ENCODE measurements at places on chromosomes 2 and 18.

DNA sequence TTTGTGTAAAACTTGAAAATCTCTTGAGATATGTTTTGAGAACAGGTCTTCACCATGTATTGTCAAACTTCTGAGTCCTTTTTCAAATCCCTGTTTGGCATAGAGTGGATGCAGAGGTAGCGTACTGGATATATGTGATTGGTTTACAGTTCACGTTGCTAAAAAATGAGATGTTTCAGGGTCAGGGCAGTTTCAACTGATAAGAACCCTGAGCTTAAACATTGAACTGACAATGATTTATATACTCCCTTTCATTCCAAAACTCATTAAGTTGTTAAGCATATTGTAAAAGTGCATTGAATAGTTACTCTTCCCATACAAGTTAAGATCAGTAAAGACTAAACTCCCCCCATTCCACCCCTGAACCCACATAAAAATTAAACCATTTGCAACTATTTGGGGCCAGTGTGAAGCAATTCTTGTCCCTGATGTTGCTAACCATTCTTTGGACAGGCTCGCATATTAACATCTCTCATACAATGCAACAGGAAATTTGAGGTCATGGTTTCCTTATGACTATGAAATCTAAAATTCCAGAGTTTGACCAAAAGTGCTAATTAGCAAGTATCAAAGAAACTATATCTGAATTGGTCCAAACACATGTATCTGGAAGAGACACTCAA is 470.9 kb upstream of the ACVR2A start:
- no peak for DNase-seq

GRCh38 chr2:152400607-152401214 is 65.7 kb downstream of the FMNL2 start:
- no peak for DNase-seq

DNA sequence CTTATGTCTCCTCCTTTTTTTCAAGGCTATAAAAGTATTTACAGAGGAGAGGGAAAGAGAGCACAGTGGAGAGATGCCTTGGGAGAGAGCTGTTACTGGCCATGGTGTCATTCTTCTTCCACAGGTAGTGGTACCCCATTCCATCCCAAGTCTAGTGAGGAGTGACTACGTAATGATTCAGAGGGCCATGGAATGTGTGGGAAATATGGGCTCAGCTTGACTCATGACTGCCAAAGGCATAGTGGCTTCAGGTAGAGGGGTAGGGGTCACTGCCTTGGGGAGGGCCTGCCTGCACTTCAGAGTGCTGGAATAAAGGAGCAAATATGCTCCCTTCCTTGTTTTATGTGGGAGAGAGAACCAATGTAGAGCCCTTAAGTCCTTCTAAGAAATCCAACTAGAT is 620.6 kb downstream of the IRS1 start:
- DNase-seq = no peak

DNA sequence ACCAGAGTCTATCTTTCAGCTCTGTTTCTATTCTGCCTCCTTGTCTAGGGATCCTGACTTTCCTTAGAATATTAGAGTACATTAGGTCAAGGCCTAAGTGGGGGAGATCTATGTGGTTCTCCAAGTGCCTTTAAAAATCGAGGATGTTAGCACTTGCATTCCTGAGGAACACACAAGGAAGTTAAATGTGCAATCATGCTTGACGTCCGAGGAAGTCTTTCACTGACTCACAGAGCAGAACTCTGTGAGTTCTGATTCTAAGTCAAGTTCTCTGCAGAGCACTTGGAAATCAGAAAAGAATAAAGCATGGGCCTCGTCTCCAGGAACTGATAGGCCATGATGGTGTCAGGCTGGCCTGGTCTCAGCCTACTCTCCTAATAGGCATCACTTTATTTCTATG is 17.2 kb downstream of the FHOD3 start:
- no peak for DNase-seq

DNA sequence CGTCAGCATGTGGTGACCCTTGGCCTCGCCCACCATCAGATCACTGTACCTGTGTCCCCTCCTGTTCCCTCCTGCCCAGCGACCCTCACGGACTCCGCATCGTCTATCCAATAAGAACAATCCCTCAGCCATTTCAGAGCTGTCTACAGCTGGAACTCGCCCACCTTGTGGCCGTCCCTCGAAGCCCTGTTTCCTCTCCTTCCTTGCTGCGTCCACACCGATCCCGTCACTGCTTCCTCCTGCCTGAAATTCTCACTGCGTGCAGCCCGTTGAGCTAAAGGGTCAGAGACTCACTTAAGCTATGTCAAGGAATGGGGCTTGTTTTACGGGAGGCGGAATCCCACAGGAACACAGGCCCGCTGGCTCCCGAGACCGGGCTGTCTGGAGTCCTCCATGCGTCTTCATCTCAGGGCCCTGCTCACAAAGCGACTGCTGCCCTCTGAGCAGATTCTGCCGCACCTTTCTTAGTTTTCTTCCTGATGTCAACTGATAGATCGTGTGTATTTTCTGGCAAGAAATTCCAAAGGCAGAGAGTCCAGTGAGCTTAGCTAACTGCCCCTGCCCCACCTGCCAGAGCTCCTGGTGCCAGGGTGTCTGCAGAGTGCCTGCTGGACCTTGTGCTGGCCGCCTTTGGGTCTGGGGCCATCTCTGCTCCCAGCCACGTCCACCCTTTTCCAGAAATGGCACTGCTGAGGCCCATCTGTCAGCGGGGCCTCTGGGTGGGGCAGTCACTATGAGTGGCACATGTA is 35.3 kb downstream of the KLHL29 start:
- no peak for DNase-seq

GRCh38 chr2:3265981-3266924 is 111.4 kb downstream of the EIPR1 start:
- peak; percentile 26 for DNase-seq

DNA sequence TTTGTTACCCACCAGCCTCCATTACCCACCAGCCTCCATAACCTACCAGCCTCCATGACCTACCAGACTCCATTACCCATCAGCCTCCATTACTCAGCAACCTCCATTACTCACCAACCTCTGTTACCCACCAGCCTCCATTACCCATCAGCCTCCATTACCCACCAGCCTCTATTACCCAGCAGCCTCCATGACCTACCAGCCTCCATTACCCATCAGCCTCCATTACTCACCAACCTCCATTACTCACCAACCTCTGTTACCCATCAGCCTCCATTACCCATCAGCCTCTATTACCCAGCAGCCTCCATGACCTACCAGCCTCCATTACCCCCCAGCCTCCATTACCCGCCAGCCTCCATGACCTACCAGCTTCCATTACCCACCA is 133.3 kb upstream of the HS6ST1 start:
- no peak for DNase-seq

GRCh38 chr2:179543361-179543901 is 278.8 kb upstream of the SESTD1 start:
- no peak for DNase-seq

- DNase-seq = no peak
Measured at GRCh38 chr18:25518716-25519053, 166.7 kb upstream of the ZNF521 start.

DNA sequence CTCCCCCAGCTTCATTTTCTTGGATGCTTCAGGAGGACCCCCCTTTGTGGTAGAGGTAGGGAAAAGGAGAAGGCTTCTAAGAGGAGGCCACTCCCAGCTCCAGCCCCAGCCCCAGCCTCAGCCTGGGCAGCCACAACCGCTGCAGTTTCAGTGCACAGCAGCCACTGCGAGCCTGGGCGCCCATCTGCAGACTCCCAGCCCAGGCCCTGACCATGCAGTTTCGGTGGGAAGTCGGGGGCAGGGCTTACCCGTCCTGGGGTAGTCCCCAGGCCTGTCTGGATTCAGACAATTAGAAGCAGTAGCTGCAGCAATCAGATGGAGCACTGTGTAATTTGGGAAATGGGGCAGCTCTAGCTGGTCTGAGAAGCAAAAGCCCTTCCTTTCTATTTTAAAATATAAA is 28.6 kb downstream of the ITM2C start:
- DNase-seq = no peak

- DNase-seq = no peak
Measured at GRCh38 chr18:50726960-50727589, 92.7 kb downstream of the MRO start.

GRCh38 chr2:238038203-238038602 is 22.6 kb upstream of the SCLY start:
- no peak for DNase-seq

DNA sequence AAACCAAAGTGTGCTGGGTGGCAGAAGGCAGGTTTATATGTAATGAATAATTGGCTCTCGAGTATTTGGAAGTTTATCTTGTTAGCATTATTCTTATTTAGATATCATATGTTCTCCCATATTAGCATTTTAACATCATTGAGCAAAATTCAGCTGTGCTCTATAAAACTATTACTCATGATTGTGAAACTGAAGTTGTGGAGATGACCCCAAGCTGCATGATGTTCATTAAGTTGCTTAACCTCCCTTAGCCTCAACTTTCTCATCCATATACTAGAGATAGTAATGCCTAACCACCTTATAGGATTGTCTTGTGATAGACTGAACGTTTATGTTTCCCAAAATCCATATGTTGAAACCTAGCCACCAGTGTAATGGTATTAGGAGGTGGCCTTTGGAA is 346.3 kb downstream of the SATB2 start:
- no peak for DNase-seq

DNA sequence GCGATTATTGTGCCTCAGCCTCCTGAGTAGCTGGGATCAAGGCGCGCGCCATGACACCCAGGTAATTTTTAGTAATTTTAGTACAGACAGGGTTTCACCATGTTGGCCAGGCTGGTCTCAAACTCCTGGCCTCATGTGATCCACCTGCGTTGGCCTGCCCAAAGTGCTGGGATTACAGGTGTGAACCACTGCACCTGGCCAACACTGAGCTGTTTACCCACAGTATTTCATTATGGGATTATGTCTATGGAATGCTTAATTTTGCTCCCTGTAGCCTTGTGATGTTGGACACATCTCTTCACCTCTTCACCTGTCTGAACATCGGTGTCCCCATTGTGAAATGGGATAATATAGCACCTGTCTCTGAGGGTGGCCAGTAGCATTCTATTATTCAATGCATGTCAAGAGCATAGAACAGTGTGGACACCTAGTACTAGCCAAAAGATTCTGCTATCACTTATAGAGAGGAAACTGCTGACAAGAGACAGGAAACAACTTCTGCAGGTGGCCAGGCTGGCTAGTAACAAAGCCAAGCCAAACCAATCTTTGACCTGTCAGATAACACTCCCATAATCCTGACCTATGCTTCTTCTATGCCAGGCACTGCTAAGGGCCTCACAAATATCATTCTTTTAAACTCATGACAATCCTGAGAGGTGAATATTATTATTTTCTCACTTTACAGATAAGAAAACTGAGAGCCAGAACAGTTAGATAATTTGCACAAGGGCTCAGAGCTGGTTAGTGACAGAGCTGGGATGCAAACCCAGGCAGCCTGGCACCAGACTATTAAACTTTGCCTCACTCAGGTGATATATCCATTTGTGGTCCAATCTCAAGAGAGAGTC is 29.4 kb upstream of the REEP1 start:
- DNase-seq = no peak

- no peak for DNase-seq
Measured at GRCh38 chr2:8442833-8443486, 238.9 kb upstream of the ID2 start.

DNA sequence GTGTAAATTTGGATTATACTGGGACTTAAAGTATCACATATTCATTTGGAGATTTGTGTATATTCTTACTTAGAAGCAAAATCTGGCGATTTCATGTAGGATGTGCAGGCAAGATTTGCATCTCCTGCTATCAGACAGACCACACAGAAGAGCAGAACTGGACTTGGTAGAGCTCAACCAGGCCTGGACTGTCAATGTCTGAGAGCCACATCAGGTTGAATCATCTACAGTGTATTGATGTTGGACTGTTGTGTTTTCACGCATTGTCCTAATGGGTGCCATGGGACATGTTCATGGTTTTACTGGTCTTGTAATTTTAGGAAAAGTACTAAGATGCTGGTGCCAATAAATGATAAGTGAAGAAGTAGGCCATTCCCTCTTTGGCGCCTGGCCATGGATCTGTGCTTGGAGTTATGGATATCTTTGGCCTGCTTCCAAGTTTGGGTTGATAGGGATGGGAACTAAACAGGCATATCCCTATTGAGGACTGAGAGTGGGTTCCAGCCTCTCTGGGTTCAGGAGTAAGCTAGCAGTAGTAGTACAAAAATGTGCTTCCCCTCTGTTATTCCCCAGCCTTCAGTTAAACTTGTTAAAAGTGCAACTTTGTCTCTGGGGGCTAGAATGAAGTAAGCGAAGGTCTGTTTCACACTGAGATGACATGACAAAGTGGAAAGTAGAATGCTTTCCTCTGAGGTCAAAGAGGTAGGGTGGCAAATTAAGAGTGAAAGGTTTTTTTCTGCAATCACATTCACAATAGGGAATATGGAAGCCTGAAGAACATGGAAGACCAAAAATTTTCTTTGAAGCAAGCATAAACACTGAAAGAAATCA is 49.2 kb upstream of the NEMP2 start:
- no peak for DNase-seq

- DNase-seq = no peak
Measured at GRCh38 chr2:233354971-233355574, 779 bp downstream of the DGKD start.

GRCh38 chr2:173571021-173571821 is 216.5 kb downstream of the CDCA7 start:
- no peak for DNase-seq

DNA sequence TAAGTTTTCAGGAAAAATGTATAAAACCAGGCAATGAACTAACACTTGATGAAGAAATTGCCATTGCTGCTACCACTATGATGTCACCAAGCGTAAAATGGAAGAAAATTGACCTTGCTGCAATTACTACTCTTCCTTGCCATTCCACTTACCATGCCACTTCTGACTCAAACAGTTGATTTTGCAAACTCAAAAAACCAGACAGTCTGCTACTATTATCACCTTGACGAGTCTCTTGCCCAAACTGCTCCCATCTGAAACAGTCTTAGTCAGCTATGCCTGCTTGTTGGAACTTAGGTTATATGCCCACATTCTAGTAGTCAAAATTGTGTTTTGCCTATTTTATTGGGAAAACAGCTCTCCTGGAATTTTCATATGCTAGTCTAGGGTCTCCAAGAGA is 71.9 kb upstream of the SLC9A2 start:
- no peak for DNase-seq

DNA sequence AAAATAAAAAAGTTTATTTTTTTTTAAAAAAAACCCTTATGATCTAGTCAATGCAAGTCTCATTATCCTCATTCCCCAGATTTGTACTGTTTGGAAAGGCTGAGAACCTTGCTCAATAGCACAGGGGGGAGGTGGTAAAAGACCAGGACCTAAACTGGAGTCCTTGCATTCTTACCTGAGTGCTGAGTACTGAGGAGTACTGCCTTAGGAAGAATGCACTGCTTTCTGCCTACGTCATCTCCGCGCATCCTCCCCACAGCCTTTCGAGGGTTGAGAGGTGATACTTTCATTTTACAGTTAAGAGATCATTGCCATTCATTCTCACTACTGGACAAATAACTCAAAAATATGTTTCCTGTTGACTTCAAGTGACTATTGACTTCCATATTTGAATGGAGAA is 73.8 kb downstream of the MAP3K20 start:
- DNase-seq = no peak

GRCh38 chr18:51278045-51278649 is 80.7 kb upstream of the MEX3C start:
- DNase-seq = peak; percentile 33

Measured in neural crest cell (in vitro differentiated cells).